ENCODE measurements at places on chromosomes 3 and 15.

DNA sequence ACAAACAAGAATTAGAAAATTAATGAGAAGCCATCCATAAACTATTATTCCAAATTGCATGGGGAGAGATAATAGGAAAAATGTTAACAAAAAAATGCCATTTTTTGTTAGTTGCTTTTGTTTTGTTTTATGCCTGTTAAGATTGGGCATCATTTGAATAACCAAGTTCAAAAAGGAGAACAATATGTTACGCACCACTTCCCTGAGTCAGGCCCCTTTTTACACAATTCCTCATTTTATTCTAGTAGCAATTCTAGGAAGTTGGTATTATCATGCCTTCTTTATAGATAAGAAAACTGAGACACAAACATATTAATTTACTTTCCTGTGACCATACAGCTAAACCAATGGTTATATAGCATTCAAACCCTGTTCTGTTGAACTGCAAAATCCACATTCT lies 736.9 kb upstream of the CCDC54 start:
- DNase-seq: no peak

GRCh38 chr15:80490431-80490990 lies 86.3 kb downstream of the ARNT2 start:
- no peak for DNase-seq

DNA sequence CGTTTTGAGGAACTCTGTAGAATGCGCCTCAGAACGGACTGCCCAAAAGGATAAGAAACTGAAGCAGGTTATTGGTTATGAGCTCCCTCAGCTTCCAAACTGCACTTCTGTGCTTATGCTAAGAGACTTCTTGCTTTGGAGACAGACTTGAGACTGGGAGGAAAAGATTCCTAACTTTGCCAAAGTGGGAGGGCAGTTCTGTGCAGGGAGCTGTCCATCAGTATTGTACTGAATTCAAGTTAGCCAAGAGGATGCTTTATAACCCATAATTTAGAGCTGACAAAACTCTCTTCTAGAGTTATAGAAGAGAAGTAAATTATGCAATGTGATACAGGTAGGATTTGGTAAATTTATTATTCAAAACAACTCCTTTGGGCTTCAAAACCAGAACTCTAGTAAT lies 519.8 kb upstream of the GBE1 start:
- DNase-seq: no peak

- DNase-seq: no peak
These were observed 1328.9 kb downstream of the ROBO2 start for GRCh38 chr3:78368636-78369345.

GRCh38 chr3:116553355-116553754 lies 108.1 kb upstream of the LSAMP start:
- DNase-seq: no peak

- no peak for DNase-seq
These were observed 236.0 kb upstream of the EIF1B start for GRCh38 chr3:40073310-40074007.

- DNase-seq: no peak
These were observed 11.1 kb downstream of the CAPN7 start for GRCh38 chr3:15217011-15217671.

DNA sequence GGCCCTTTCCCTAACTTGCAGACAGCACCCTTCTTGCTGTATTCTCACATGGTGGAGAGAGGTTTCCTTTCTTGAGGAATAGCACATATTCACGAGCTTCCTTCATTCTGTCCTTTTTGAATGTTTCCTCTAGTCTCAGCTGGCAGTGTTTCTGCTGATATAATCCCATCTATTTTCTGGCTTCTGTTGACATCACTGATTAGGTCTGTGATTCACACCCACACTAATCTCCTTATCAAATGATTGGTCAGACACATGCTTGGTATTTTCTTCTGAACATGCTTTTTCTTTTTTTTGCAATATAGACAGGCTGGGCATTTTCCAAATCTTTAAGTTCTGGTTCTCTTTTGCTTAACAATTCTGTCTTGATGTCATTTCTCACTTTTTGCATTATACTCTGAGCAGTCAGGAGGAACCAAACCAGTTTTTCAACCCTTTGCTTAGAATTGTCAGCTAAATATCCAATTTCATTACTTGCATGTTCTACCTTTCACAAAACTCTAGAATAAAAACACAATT lies 65.4 kb downstream of the OXSM start:
- DNase-seq: no peak

DNA sequence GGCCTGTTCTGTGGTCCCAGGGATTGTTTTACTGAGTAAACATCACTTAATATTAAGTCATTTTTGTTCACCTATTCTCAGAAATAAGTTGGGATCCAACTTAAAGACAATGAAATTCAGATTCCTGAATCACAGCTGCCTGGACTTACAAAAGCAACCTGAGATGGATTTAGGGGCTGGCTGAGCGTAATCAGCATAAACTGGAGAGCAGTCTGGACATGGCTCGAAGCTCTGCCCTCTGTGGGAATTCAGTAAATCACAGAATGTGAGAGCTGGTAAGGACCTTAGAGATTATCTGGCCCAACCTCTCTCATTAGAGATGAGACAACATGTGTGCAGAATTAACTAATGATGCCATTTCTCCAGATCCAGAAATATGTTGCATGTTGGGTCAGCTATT lies 23.7 kb downstream of the CCDC80 start:
- no peak for DNase-seq

DNA sequence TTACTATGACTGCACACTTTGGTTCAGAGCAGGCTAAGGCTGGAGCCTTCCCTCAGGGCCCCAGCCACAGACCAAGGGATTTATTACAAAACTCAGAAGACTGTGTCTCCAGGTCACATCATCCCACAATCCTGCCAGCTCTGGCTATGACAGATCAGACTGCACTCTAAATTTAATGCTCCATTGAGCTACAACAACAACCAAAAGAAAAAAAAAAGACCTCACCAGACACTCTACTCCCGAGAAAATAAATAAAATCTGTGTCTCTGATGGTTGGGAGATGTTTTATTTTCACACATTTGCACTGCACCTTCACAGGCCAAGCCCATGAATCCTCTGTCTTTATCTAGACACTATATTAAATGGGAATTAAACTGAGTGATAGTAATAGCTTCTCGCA lies 50.8 kb upstream of the CTNNB1 start:
- no peak for DNase-seq

DNA sequence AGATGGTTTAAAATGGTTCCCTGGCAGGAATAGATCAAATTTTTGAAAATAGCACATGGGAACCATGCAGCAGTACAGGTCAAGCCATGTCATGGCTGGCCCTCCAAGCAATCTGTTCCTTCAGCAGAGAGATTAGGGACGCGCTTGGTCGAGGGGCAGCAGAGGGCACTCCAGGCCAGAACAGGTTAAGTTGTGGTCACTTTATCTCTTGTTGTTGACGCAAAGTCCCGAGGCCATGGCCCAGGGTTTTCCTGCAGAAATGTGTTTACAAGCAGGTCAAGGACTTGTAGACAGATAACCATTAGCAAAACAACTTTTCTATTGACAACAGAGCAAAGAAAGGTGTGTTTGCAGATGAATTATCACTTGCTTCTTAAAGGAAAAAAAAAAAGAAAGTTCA lies 570.0 kb upstream of the NR2F2 start:
- DNase-seq: no peak

DNA sequence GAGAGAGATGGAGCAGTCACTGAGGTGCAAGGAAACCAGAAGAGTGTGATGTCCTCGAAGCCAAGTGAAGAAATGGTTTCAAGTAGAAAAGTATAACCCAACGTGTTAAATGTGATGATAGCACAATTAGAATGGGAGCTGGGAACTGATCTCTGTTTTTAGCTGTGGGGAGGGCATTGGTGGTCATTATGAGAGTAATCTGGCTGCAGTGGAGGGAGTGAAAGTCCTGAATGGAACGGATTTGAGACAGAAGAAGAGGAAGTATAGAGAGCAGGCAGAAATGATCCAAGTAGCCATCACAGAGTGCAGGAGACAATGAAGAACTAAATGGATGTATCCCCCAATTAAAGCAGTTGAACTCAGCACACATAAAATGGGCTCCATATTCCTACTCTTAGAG lies 235.3 kb downstream of the IGSF11 start:
- DNase-seq: no peak

DNA sequence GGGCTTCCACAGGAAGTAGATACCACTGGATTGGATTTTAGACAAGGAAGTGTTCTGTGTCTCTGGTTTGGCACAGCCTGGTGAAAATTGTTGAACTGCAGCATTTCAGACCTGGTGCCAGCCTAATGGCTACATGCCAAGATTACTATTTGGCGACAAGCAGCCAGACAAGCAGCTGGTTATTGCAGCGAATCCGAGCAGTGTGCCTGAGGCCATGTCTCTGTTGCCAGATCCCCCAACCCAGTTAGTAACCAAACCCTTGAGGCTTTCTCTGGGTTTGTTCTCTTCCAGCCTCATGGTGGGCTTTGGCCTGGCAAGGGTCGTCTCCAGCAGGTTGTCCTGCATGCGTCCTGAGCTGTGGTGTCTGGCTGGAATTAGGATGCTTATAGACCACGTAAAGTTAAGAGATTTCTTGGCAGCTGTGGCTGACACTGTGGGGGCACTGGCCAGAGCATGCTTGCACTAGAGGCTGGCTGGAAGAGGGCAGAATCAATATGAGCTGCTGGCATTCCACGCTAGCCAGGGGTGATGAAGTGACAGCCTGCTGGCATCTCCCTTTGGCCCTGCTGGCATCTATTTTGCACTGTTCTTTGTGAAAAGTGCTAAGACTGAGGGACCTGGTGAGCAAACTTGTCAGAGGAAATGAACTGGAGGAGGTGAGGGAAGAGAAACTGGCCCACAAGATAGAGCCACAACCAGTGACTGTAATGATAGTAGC lies 172.6 kb downstream of the RBMS3 start:
- no peak for DNase-seq

DNA sequence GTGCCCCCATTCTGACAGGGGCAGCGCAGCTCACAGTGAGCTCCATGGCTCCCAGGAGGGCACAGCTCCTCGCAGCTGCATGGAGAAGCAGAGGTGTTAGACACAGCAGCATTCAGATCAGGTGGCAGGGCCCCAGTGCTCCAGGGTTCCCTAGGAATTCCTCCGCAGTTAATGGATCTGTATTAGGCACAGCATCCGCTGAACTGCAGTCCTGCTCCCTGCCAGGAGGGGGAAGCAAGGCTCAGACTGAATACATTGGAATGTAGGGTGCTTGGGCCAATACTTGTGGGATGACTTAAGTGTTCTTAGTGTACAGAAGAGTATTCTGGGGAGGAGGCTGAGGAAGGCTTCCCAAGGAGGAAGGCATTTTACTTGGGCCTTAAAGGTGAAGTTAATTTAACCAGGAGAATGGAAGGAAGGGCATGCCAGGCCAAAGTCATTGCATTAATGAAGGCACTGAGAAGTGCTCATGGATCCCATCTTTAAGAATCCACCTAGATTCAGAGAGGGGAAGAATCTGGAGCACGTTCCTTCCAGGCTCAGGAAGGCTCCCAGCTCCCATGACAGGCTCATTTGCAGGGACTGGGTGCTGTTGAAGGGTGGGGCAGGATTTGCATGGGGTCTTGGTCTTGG lies 111.6 kb downstream of the RAB11A start:
- peak; percentile 4 for DNase-seq

DNA sequence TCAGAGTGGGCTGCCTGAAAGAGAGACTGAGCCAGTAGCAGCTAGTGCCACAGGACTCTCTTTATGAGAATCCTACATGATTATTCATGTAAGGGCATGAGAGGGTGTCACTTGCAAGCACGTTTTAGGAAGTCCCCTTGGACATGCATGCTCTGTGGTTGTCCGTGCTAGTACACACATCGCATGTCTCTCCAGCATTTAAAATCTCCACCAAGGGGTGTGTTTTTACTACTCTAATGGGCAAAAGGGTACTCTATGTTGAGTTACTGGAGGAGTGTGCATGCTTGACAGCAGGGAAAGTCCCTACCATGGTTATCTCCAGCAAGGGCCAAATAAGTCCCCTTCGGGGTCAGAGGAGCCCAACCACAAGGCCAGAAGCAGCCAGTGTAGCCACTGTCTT lies 70.7 kb downstream of the DCLK3 start:
- no peak for DNase-seq

- no peak for DNase-seq
These were observed 25.4 kb downstream of the ALS2CL start for GRCh38 chr3:46668116-46668515.

DNA sequence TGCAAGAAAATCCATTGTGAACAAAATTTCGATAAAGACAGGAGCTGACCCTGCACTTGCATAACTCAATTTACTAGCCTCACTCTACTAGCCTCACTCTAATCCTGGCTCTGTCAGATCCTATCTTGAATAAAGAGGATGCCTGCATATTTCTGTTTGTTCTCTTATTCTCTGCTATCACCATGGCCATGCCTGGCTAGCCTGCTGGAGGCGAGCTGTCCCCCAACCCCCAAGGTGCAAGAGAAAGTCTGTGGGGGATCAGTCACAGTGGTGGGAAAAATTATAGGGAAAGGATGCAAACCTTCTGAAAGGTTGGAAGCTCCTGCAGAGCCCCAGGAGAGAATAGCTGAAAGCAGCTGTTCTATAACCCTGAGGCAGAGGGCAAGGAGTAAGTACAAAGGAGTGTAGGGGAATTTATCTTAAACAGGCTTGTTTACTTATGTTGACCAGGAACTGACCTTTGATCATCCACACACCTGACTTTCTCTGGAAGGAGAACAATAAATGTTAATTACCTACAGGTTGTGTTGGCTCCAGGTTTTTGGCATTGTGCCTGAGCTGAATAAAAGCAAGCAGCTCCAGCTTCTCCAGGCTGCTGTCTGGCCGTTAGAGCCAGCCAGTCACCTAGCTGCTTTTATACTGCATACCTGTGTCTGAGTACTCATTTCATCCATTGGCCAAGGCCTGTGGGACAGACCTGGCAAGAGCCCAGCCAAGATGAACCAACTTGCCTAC lies 137.7 kb upstream of the RASGRP1 start:
- DNase-seq: no peak

- no peak for DNase-seq
These were observed 85.0 kb upstream of the DPH6 start for GRCh38 chr15:35630985-35631384.

DNA sequence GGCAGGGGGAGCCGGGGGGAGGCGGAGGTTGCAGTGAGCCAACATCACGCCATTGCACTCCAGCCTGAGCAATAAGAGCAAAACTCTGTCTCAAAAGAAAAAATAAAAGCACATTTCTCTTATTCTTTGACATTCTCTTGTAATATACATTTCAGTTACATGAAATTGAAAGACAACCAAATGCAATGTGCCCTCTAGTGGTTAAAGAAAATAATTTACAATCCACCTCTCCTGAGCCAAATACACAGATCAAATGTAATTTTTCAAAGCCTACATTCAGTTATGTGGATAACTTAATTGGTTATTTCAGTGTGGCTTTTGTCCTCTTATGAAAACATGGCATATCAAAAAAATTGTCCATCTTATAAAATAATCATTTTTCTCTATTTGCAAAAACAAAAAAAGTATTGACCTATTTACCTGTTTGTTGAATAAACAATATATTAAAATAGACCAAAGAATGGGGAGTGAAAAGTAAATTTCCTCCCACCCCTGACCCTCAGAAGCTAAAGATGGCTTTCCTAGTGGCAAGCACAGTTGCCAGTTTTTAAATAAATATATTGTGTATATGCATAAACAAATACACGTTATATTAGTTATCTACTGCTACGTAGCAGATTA lies 14.2 kb upstream of the U2SURP start:
- no peak for DNase-seq

GRCh38 chr15:78977091-78977571 lies 32.3 kb upstream of the CTSH start:
- DNase-seq: no peak

GRCh38 chr3:114973536-114973935 lies 173.6 kb downstream of the ZBTB20 start:
- no peak for DNase-seq

- DNase-seq: no peak
These were observed 110.5 kb downstream of the PGPEP1L start for GRCh38 chr15:98896802-98897732.

All from stimulated activated CD4-positive, alpha-beta T cell treated with anti-CD3 and anti-CD28 coated beads, Interleukin-15, amount 100 ng/mL, for 48 hours (primary cell).